Activated CD8-positive, alpha-beta T cell treated with anti-CD3 and anti-CD28 coated beads for 36 hours (primary cell): ENCODE measurements at places on chromosomes 16 and 17. TPM values are rescaled to one million over a fixed set of nuclear protein-coding genes. Genes with fewer than 3 reads are reported as not detected.

DNA sequence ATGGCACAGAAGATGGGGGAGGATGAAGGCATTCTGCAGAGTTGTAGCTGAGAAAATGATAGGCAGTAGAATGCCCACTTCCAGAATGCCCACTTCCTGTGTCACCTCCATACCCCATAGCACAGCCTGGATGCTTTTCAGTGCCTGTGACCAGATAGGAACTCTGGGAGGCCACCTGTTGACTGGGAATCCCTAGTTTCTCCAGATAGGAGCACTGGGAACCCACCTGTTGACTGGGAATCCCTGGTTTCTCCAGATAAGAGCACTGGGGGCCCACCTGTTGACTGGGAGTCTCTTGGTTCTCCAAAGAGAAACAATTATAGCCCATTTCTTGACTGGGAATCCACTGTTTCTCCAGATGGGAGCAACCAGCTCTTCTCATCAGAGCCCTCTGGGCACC lies 11.6 kb downstream of the CPHXL start:
- H3K4me1 ChIP-seq: no peaks in the 10 kb centered on the region
- H3K27ac ChIP-seq: no peak overlapping the region
- H3K27me3 ChIP-seq: peaks cover 10% of the 10 kb centered on the region
- H3K4me3 ChIP-seq: no peak overlapping the region

Gene FBXW10B
- total RNA-seq: 0.51 TPM

DNA sequence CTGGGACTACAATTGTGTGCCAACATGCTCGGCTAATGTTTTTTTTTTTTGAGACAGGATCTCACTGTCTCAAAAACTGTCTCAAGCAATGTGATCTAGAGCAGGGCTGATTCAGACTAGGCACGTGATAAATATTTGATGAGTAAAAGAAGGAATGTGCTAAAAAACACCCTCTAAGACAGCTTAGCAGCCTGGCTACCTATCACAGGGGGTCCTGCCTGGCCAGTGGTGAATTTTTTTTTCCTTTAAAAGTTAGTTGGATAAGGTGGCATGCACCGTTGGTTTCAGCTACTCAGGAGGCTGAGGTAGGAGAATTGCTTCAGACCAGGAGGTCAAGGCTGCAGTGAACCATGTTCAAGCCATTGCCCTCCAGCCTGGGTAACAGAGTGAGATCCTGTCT lies 14.8 kb upstream of the GPATCH8 start:
- H3K27ac ChIP-seq: no peak overlapping the region
- H3K4me3 ChIP-seq: no peak overlapping the region
- H3K4me1 ChIP-seq: no peaks in the 10 kb centered on the region
- H3K27me3 ChIP-seq: peaks cover 12% of the 10 kb centered on the region
- no peak for DNase-seq

GRCh38 chr16:48430890-48431289 lies 45.7 kb upstream of the SIAH1 start:
- no peak for DNase-seq
- no peak overlapping the region for H3K4me3 ChIP-seq
- H3K36me3 ChIP-seq: no peaks in the 10 kb centered on the region
- H3K4me1 ChIP-seq: peaks cover 5% of the 10 kb centered on the region
- H3K27me3 ChIP-seq: no peaks in the 10 kb centered on the region
- H3K27ac ChIP-seq: no peak overlapping the region

DNA sequence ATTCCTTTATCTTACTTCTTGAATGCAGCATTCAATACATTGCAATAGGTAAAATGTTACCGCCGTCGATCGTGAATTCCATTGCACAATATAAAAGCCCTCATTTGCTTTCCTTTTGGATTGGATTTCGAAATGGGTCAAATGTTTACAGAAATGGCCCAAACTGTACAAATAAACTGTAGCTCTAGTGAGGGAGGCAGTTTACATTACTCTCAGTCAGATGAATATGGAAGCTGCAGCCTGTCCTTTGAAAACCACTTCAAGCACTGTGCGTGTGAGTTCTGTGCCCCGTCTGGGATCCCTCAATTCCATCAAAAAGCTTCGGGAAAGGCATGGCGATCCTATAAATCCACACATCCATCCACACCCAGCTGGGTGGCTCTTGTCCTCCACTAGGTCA lies 258.6 kb upstream of the FOXF1 start:
- no peak for DNase-seq
- peaks cover 1% of the 10 kb centered on the region for H3K27me3 ChIP-seq
- no peak overlapping the region for H3K4me3 ChIP-seq
- no peak overlapping the region for H3K27ac ChIP-seq
- no peaks in the 10 kb centered on the region for H3K4me1 ChIP-seq

DNA sequence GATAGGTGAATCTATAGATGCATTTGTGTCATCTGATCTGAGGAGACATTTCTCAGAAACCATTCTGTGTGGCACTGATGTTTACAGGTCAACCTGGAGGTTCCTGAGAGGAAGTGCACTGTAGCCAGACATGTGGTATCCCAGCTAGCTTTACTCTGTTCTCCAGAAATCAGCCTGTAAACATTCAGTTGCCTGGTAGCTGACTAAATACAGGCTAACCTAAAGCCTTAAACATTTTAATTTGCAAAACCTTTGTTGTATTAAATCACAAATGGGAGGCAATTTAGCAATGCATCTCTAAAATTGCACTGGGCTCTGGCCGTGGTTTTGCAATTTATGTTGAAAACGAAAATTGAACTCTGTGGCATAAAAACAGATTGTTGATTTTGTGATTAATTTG lies 207.6 kb downstream of the FTO start:
- H3K4me1 ChIP-seq: peaks cover 11% of the 10 kb centered on the region
- H3K4me3 ChIP-seq: no peak overlapping the region
- DNase-seq: no peak

DNA sequence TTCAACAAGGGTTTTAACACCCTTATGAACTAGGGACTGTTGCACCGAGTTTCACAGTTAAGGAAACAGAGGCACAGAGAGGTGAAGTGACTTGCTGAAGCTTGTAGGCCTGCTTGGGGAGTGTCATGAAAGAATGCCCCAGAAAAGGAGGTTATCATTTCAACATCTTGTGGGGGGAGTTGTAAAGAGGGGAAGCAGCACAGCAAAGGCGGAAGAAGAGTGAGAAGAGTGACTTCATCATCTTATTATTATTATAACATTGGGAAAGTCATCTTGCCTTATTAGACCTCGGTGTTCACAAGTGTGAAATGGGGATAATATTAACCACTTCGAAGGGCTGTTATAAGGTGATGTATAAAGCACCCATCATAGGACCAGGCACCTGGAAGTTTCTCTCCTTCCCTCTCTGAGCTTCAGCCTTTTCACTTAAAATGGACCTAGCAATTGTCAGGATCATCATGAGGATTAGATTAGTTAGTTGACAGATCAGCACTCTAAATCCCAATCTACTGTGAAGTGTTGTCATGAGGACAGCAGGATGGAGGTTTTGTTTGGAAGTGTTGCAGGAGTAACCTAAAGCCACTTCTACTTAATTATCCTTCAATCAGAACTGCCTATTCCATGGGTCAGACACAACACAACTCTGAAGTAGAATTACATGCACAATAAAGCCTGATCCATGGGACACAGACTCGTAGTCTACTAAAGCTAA lies 2.3 kb downstream of the CCL4 start:
- H3K4me3 ChIP-seq: peak overlapping the region; percentile 75
- H3K27ac ChIP-seq: peak overlapping the region; percentile 88
- DNase-seq: no peak
- H3K4me1 ChIP-seq: peaks cover 33% of the 10 kb centered on the region
- peaks cover 12% of the 10 kb centered on the region for H3K36me3 ChIP-seq
- peaks cover 8% of the 10 kb centered on the region for H3K27me3 ChIP-seq

GRCh38 chr17:30351735-30352134 lies 17.9 kb upstream of the TMIGD1 start:
- H3K27ac ChIP-seq: no peak overlapping the region
- DNase-seq: no peak
- no peaks in the 10 kb centered on the region for H3K36me3 ChIP-seq
- peaks cover 3% of the 10 kb centered on the region for H3K27me3 ChIP-seq
- no peak overlapping the region for H3K4me3 ChIP-seq
- H3K4me1 ChIP-seq: peaks cover 17% of the 10 kb centered on the region
